ENCODE measurements at places on chromosomes 2 and 18.
A peak's percentile ranks its signal among the peaks of the same experiment; 100 is the strongest.

DNA sequence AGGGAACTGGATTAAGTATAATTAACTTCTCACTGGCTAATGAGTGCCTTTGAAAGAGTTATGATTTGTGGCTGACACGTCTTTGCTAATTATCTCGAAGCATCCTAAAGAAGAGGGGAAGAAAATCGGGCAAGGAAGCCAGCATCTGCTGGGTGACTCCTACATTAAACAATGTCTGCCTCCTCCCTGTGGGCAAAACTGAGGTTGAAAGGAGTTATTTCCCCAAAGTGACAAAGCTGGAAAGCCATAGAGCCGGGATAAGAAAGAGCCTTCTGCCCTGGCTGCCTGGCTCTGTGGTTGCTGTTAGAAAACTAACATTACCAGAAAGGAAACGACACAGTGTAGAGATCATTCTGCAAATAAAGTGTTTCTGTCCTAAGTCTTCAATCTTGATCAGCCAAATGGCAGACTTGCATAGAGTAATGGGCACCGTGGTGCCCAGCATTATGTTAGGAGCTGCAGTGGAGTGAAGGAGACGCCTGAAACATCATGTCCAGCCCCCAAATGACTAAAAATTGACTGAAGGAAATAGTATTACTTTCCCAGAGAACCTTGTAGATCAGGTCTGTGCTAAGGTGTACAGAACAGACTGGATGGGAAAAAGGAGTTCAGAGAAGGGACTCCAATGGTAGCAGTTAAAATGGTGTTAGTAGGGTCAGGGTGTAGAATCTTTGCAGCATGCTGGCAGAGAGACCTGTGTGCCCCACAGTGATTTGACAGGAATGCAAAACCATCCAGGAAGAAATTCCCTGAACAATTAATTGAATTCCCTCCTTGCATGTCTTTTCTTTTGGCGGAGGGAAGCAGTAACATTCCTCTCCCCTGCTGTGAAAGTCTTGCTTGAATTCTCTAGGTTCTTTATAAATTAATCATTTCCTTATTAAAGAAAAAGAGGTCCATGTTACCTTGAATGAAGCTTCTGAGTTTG, 44.4 kb downstream of the ALPK2 start:
- no peak for DNase-seq

GRCh38 chr18:25164211-25164847, 187.6 kb downstream of the ZNF521 start:
- no peak for DNase-seq

DNA sequence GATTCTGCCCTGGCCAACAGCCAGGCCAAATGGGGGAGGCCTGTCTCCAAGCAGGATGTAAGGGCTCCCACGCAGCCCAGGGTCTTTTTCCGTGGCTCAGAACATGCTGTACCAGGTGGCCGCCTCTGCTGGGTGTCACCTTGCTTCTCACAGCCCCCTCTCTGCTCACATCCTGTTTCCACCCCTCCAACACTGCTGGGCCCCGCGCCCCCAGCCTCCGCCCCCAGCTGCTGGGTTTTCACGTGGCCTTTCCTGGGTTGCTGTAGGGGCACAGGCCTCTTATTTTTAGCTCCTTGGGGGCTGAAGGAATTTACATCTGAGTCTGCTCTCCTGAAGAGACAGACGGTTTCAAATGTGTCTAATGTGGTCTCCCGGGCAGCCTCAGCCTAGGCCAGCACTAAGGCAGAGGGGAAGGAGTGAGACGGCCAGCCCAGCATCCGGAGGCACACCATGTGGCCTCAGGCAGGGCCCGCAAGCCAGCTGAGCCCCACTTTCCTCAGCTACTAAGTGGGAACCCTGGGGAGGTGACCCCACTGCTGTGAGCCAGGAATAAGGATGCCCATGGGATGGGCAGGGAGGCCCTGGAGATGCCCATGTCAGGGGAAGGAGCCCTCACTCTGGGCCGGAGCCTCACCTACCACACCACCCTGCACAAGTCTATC, 18.7 kb upstream of the DUSP2 start:
- peak; percentile 91 for DNase-seq

GRCh38 chr18:49161627-49162026, 210.9 kb upstream of the SMAD7 start:
- DNase-seq: peak; percentile 16

GRCh38 chr18:50424877-50425690, 50.2 kb downstream of the SKA1 start:
- DNase-seq: no peak

DNA sequence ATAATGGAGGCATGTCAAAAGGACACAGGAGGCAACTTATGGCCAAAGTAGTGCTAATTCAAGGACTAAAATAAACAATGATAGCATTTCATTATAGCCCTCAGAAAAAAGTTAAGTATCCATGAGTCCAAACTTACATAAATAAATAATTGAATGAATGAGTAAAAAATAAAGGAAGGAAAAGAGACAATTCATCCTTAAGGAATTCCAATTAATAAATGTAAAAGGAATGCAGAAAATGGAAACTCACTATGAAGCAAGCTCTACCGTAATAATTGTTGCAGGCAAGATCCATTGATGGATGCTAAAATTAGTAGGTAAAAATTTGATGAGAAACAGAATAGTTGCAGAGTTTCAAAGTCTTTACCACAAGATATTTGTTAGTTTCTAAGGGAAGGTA, 88.2 kb upstream of the RAPGEF4 start:
- no peak for DNase-seq

DNA sequence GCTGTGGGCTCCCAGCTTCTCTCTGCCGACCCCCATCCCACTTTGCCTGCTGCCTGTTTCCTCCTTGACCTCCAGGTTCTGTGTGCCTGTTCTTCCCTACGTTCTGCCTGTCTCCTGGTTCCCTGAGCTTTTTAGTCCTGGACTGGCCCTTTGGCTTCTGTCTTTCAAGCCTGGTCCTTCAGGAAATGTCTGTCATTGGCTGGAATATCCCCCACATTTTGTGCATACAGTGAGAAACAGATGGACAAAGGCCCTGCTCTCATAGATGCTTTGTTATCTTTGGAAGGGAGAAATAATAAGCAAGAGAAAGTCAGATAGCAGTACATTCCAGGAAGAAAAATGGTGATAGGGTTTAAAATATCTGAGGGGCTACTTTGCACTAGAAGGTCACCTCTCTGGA, 5.7 kb downstream of the MGAT5 start:
- no peak for DNase-seq

DNA sequence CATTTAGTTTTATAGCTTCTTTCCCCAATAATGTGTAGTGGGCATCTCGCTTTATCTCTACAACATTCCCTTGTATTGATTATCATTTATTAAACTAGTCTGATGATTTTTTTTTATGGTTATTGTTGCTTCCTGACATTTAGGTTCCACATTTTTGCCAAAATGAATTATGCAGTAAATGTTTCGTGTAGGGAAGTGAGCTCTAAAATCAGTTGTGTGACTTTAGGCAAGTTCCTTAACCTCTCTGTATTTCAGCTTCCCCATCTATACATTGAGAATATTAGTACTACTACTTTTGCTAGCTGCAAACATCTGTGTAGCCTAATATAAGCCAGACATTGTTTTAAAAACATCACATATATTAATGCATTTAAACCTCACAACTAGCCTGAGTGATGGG, 22.9 kb downstream of the SOCS6 start:
- no peak for DNase-seq

DNA sequence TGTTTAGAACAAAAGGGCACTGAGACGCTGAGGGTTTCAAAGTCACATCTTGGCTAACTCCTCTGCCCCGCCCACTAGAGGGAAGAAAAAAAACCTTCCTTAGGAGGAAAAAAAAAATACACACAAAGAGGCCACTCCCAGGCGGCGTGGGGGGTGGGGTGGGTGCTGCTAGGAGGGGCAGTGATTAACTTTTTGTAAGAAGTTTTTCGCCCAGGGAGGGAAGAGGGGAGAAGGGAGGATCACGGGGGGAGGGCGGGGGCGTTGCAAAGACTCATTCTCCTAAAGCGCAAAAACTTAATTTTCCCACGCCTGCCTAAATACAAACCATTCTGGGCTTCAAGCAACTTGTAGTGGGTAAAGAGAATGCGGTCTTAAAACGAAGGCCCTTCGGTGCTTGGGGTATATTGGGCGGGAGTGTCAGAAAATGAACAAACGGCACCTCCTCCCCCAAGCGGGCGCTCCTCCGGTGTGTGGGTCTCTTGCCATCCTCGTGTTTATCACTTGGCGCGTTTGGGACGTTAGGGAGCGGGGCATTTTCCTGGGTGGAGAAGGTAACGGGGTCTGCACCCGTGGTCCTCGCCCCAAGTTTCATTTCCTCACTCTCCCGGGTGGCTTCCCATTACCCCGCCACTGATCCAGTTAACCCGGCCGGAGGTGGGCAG, 1.7 kb downstream of the CXCR4 start:
- peak; percentile 76 for DNase-seq

All from stimulated activated naive CD8-positive, alpha-beta T cell treated with anti-CD3 and anti-CD28 coated beads, Interleukin-15, Interleukin-2, amounts not matched to agents 100 U/mL and 50 U/mL, for 24 hours (primary cell).